HepG2 (cell line): ENCODE measurements at places on chromosomes 2 and 18.

DNA sequence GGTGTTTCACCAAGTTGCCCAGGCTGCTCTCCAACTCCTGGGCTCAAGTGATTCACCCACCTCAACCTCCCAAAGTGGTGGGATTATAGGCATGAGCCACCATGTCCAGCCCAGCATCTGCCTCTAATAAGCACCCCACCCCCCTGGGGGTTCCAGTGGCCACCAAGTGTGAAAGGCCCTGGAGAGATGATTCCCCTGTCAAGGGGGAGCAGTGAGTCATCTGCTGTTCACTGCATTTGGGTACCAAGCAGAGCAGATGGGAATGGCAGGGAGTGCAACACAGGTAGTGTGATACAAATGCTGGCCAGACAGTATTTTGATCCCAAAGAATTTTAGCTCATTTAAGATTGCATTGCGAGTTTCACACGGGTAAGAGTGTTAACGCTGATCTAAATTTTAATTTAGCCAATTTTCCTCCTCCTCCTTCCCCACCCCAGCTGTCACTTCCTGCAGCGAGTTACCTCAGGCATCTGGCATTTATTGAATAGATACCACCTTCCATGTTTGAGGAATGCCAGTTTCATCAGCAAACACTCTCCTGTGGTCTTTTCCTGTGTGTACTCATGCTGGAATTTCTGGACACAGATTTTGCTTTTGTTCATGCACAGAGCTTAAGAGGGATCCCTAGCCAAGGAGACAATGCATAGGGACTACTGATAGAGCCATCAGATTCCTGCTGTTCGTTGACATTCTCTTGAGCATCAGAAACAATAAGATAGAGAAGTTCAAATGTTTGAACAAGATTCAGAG, 32.4 kb upstream of the NCK2 start:
- peak; percentile 41 for DNase-seq

DNA sequence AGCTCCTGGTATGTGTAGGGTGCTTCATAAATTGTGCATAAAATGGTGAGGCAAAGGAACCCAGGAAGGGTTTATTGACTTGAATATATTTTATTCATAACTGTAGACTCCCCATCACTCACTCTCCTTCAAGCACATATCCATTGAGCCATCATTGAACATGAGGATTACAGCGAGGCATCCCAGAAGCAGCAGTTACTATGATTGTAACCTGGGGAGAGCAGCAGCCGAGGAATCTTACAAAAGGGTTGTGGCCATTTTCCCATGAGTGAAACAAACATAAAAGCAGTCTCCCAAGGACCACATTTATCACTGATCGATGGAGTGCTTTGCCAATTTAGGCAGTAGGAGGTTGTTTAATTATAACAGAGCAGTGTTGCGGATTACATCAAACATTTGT, 183.4 kb downstream of the NCK2 start:
- no peak for DNase-seq

DNA sequence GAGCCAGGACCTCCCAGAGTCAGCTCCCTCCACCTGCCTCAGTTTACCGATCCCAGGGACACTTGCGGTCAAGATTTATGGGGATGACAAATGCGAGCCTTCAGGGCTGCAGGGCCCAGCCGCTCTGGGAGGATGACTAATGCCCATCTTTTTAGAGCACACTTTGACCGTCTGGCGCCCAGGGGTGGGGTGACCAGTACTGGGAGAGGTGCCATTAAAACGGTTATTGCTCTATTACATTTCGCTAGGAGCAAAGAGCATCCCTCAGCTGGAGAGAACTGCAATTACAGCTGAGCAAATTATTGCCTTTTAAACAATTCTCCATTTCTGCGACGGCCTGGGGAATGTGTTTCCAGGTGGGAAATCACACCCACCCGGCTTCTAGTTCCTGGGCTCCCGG, 42.6 kb upstream of the HPCAL1 start:
- no peak for DNase-seq

- DNase-seq: no peak
Observed at GRCh38 chr2:186721956-186722355, 28.1 kb downstream of the FAM171B start.

GRCh38 chr2:29075894-29076705, 1.8 kb upstream of the PCARE start:
- DNase-seq: no peak

DNA sequence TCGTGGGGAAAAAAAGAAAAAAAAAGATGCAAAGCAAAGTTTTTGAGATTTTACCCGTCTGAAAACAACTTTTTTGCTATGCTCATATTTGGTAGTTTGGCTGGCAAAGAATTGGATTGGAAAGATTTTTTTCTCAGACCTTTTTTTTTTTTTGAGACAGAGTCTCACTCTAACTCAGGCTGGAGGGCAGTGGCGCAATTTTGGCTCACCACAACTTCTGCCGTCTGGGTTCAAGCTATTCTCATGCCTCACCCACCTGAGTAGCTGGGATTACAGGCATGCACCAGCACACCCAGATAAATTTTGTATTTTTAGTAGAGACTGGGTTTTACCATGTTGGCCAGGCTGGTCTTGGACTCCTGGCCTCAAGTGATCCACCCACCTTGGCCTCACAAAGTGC, 56.3 kb upstream of the TANC1 start:
- no peak for DNase-seq

- DNase-seq: no peak
Observed at GRCh38 chr2:135585586-135585985, 54.3 kb downstream of the R3HDM1 start.
